ENCODE measurements at places on chromosomes 2 and 18.

GRCh38 chr2:34808426-34808825 lies 1209.3 kb upstream of the FAM98A start:
- DNase-seq: no peak

DNA sequence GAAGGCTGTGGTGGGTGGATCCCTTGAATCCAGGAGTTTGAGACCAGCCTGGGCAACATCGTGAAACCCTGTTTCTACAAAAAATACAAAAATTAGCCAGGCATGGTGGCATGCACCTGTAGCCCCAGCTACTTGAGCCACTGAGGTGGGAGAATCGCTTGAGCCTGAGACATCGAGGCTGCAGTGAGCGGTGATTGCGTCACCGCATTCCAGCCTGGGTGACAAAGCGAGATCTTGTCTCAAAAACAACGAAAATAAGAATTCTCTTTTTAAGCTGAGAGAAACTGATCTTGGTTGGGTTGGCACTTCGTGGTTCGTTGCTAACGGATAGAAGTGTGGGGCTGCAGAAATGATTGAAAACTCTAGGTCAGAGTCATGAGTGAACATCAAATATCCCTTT lies 109.3 kb upstream of the CNGA3 start:
- DNase-seq: no peak

DNA sequence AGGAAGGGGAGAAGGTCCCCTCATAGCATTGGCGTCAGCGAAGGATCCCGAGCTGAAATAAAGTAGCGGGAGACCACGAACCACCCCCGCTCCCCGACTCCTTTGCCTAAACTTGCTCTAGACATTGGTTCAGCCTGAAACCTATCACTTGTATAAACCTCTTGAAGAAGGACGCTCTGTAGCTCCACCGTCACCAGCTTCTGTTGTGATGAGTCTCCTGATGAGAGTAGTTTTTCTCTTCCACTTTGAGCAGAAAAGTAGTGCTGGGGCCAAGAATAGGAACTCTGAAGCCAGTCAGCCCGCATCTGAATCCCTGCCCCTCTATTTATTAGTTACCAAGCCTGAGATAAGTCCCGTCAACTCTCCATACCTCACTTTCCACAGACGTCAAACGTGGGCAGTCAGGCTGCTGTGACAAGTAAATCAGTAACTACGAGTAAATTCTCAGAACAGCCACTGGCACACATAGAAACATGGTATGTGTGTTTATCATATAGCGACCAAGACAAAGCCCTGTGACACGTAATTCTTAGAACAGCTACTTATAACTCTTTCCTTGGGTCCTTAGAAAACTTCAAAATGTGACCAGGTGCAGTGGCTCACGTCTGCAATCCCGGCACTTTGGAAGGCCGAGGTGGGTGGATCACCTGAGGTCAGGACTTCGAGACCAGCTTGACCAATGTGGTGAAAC lies 61.7 kb downstream of the CD226 start:
- DNase-seq: no peak

- no peak for DNase-seq
These were observed 216.5 kb upstream of the ZC3H15 start for GRCh38 chr2:186269536-186269935.

DNA sequence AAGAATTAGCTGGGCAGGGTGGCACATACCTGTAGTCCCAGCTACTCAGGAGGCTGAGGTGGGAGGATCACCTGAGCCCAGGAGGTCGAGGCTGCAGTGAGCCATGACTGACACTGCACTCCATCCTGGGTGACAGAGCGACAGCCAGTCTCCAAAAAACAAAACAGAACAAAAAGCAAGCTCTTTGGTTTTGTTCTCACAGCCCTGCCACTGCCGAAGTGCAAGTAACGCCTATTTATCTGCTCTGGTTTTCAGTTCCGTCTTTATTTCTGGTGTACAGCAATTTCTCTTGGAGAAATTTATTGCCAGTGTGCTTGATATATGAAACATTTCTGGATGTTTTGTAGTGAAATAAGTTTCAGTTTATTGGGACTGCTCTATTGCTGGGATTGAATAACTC lies 61.9 kb downstream of the RAB10 start:
- no peak for DNase-seq

GRCh38 chr2:197059477-197059876 lies 133.0 kb upstream of the PGAP1 start:
- no peak for DNase-seq

- peak; percentile 10 for DNase-seq
These were observed 1.2 kb downstream of the SERPINB5 start for GRCh38 chr18:63477968-63478367.

- no peak for DNase-seq
These were observed 142.5 kb downstream of the MTCL1 start for GRCh38 chr18:8847900-8848299.

DNA sequence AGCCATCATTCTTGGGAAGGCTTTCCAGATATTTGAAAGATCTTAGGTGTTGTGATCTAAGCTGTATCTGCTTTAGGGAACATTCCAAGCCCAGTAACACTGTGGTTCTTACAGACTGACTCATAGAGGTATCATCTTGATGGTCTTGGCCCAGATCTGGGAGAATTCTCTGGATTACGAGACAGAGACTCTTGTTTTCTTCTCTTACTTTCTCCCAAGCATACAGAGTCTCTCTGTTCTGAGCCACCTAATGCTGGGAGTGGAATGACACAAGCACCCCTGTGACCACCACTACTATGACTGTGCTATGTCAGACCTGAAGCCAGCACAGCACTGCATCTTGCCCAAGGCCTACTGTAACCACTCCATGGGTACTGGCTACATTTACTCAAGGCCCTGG lies 81.0 kb upstream of the EPAS1 start:
- DNase-seq: no peak

GRCh38 chr2:168210895-168211570 lies 36.4 kb downstream of the STK39 start:
- DNase-seq: peak; percentile 73

- no peak for DNase-seq
These were observed 6.3 kb downstream of the IL1RL2 start for GRCh38 chr2:102193074-102193473.

DNA sequence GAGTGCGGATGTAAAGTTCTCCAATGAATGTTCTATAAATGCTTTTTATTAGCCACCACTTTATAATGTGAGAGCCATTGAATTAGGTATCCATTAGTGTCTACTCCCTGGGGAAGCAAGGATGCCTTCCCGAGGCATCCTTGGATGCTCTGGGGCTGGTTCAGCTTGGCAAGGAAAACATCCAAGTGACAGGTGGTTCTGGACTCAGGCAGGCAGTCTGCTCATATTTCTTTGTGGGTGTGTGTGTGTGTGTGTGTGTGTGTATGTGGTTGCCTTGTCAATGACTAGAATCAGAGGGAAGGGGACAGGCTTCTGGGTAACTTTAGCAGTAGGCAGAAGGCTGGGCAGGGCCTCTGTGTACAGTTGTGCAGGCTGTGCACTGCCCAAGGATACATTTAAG lies 149.2 kb downstream of the TSN start:
- DNase-seq: no peak

- peak; percentile 39 for DNase-seq
These were observed 78.6 kb upstream of the RANBP2 start for GRCh38 chr2:108640731-108641130.

GRCh38 chr2:193141-193671 lies 70.6 kb downstream of the SH3YL1 start:
- no peak for DNase-seq

DNA sequence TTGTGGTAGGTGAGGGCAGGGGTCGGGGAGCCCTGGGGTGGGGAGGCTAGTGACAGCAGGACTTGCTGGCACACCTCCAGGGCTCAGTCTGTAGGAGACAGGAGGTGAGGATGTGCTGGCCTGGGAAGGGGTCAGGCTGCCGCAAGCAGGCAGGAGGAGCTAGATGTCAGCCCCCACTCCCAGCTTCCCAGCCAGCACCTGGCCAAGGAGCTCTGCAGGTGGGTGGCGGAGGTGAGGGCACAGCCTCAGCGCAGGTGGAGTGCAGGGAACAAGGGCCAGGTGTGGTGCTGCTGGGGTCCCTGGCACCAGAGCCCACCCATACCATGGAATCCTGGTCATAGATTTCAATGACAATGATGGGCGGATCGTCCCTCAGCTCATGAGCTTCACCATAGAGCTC lies 2.9 kb downstream of the OTOF start:
- no peak for DNase-seq

DNA sequence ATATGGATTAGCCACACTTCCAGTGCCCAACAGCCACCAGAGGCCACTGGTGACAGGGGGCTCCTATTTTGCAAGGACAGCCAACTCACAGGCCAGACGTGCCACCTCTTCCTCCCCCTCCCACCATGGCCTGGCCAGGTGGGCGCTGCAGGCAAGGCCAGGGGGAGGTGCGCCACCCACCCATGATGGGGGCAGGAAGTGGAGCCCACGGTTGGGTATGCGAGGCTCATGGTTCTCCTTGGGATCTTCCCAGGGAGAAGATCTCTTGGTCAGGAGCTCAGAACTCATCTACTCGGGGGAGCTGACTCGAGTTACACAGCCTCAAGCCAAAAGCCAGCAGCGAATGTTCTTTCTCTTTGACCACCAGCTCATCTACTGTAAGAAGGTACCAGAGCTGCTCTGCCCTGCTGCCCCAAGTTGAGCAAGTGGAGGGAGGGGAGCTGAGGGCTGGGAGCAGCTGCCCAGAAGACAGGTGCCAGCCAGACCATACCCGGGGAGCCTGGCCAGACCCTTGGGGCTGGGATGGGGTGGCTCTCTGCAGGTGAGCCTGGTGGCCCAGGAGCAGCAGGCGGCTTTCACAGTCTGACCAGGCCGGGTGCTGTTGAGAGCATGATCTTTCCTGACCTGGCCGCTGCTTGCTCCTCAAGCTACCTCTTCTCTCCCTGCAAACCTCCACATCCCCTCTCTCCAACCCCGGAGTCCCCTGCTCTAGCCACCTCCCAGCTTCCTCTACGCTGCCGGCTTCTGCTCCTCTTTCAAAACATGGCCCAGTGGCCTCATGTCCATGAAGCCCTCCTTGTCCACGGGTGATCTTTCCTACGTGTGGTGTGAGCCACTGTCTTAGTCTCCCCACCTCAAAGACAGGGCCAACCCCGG lies 49.8 kb downstream of the FAM168B start:
- no peak for DNase-seq

- DNase-seq: no peak
These were observed 14.3 kb downstream of the INSIG2 start for GRCh38 chr2:118102433-118103082.

DNA sequence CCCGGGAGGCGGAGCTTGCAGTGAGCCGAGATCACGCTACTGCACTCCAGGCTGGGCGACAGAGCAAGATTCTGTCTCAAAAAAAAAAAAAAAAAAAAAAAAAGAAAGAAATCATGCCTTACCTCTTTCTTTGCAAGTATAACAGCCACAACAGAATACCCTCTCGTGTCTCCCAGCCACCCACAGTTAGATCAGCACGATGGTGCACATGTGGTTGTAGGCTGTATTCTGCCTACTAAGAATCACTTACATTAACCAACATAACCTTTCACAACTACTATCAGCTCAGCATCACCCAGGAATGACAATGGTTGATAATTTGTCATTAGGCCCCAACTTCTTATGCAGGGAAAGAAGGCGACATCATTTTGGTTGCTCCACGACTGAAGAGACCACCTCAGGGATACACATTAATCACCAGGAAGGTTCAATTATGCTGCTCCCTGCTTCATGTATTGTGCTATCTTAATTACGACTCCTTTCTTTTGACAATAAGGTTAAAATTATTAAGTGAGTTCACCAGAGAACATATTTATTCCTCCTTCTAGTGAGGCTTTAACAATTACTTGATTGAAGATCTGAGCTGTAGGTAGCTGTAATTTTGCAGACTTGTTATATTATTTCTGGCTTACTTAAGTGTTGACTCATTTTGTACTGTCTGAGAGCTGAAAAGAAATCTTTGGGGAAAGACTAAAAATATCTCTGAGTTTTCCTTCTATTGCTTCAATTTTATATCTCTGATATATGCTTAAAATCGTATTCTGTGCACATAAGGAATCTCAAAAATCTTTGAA lies 120.1 kb downstream of the LRP1B start:
- DNase-seq: no peak

DNA sequence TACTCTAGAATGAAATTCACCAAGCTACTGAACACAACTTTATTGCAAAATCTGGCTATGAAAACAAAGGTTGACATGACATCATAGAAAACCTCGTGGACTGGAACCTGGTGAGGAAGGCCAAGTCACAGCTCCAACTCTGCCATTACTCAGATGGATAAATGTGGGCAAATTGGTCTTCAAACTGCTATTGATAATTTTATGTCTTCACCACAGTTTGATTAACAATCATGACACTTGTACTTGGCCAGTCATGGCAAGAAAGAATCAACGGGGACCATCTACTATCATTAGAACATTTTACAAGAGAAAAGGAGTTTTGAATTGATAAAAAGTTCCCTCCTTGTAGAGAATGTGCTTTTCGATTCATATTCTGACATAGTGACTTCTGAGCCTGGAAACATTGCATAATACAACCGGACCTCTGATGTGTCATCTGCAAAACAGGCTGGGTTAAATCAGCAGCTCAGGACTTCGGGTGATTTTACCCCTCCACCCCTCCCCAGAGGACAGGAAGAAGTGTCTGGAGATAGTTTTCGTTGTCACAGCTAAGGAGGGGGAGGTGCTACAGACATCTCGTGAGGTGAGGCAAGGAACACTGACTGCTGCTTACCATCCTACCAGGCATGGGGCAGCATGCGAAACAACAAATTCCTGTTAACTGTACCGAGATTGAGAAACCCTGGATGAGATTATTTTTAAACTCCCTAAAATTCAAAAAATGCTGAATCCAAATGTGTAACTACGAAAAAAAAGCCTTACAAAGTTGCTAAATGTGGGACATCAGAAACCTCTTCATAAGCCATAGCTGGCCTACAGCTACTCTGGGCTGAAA lies 8.4 kb downstream of the L3MBTL4 start:
- peak; percentile 79 for DNase-seq

GRCh38 chr2:38105922-38106321 lies 30.0 kb upstream of the CYP1B1 start:
- no peak for DNase-seq

DNA sequence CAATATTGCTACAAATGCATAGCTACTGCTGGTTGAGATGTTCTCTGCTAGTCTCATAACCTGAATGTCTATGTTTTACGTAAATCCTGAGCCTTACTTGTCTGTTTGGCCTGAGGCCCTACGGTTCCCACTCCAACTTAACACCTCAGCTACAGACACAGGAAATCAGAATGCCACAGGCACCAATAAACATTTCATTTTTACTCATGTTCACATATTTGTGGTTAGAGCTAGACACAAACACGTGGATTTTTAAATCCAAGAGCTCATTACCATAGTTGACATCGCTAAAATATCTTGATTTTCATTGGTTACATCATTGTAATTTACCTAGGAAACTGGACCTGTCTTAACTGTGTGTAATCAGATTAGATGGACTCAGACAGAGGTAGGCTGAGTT lies 263.8 kb upstream of the CDH19 start:
- peak; percentile 24 for DNase-seq

DNA sequence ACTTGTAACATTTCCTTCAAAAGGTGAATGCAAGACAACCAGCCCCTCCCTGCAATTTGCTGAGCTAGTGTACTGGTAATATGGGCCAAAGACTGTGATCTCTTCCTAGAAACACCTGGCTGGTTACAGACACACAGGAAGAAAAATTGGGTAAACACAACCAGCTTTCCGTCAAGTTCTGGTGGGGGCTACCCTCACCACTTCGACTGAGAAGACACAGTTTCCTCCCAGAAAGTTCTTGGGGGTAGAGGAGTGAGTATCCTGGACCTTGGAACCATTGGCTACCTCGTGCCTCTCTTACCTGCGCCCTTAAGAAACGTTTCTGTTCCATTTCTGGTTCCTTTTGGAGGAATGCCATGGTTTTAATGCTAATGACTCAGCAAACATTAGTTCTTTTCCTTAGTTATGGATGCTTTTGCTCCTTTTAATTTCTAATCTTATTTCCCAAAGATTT lies 120.9 kb upstream of the DLX2 start:
- DNase-seq: no peak

GRCh38 chr2:133458280-133458679 lies 110.0 kb downstream of the NCKAP5 start:
- DNase-seq: no peak

Data from urothelium cell line (cell line).